ENCODE measurements at places on chromosomes 16 and 17. TPM values are rescaled to one million over a fixed set of nuclear protein-coding genes. Genes with fewer than 3 reads are reported as not detected.

NTHL1 gene
- total RNA-seq, result 13.1 TPM

CTRB2 gene
- total RNA-seq, result not detected

RTN4RL1 gene
- total RNA-seq, result 0.41 TPM

TBC1D26 gene
- total RNA-seq, result 1.0 TPM
